ENCODE measurements at places on chromosomes 6 and 20.

GRCh38 chr6:96138406-96138805 lies 122.6 kb downstream of the FUT9 start:
- no peak for DNase-seq

GRCh38 chr6:142444881-142445301 lies 143.1 kb downstream of the ADGRG6 start:
- no peak for DNase-seq

GRCh38 chr6:36615018-36615761 lies 21.0 kb downstream of the SRSF3 start:
- DNase-seq, result no peak

DNA sequence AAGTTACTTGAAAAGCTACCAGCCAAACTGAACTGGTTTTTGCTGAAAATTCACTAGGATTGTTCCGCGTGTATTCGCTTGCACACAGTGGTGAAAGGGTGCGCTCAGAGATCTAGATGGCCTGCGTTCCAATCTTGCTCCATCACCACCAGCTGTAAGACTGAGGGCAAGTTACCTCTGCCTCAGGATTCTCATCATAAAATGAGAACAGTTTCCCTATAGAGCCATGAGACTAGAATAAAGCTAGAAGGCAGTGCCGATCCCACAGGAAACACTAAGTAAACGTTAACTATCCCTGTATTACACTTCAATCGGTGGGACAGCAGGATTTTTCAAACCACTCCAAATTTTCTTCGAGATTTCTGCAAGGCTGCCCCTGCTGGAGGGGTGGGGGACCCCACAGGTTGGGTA lies 838 bp downstream of the AHCY start:
- no peak for DNase-seq

DNA sequence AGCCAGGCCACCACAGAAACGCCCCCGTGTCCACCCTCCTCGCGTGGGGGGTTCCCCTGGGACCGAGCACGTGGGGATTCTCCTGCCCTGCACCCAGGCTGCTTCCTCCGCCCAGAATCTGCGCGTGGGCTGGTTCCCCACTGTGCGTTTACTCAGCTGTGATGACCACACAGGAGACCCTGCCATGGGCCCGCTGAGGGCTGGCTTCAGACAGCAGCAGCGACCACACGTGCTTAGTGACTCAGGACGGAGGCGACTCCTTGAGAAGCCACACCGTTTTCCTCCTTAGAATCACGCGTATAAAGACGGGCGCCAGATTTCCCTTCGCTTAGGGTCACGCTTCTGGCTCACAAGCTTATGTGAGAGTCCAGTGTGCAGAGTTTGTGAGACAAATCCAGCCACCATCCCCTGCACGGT lies 63.9 kb upstream of the PDE10A start:
- no peak for DNase-seq

DNA sequence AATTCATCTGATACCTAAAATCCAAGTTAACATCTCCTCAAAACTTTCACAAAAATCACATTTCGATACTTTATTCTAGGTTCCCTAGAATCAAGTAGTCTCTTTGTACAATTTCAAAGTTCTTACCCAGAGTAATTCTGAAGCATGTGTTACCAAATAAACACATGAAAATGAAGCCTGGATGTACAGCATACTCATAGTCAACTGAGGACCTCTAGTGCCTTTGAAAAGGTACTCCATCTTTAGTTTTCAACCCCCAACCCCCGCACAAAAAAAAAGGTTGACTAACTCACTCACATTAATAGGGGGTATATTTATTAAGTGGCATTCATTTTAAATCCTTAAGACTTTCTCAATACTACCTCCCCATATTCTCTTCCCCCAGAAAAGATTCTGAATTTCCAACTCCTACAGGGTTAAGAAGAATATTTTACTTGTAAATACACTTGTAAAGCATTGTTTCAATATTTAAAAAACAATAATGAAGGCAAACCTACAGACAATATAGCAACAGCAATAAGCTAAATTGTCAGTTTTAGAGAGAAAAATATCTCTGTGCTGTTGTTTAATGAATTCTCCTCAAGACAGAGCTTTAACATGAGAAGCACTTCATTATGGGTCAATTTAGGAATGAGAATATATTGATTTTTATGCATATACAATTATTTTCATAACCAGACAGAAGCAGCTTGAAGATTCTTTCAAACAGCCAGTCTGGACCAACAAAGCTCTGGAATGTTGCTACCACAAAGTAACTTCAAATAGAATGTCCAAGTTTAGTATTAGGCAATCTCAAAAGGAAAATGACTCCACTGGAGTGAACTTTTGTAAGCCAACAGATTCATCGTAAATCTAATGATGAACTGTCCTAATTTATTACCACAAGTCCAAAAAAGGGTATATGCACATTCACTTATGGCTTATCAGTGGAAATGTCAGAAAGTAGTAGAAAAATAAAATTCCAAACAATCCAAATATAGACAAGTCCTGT lies 3.3 kb downstream of the PLN start:
- DNase-seq, result no peak

DNA sequence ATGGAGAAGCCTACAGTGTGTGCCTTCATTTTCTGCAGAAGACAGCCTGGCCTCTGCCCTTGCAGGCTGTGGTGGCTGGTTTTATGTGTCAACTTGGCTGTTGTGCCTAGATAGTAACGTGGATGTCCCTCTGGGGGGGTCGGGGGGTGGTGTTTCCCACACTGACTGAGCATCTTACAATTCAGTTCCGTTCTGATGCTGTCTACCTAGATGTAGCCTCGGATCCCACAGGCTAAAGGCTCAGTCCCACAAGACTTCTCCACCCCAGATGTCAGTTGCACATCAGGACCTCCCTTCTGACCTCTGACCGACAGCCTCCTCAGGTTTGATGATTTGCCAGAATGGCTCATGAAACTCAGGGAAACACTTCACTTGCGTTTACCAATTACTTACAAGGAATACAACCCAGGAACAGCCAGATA lies 4.4 kb downstream of the PYGB start:
- no peak for DNase-seq
